Calu3 (cell line): ENCODE measurements at places on chromosomes 6 and 20.

- no peak for DNase-seq
Observed at GRCh38 chr6:145689529-145689928, 45.8 kb downstream of the EPM2A start.

GRCh38 chr6:25556516-25556915 is 95.5 kb upstream of the SCGN start:
- peak; percentile 88 for DNase-seq

DNA sequence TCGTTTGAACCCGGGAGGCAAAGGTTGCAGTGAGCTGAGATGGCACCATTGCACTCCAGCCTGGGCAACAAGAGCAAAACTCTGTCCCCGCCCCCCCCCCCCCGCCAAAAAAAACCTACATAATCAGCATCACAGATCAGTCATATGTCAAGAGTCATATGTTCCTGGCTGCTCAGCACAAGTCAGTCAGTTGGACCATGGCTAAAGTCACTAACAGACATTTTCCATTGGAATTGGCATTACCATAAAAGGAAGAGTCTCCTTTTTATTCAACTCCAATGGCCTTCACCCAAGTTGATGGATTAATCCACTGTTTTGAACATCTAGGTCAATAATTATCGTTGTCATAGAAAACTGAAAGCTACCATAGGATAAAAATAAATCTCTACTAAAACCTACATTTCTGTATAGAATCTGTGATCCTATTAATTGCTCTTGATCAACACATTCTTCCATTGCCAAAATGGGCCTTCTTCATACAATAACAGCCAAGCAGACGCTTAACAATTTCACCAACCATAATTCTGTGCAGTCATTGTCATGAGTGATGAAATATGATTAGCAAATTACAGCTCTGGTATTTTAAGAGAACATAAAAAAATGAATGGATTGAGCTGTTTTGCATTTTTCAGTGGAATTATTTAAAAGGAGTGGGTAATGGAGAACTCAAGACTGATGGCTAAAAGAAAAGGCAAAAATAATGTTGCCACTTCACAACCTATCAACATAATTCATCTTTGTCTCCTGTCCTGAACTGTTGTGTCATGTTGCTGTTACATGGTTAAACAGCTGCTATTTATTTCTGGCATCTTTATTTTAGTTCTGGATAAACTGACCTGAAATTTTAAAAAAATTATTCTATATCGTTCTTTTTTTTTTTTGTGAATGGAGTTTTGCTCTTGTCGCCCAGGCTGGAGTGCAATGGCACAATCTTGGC is 555.5 kb upstream of the JARID2 start:
- DNase-seq = no peak

DNA sequence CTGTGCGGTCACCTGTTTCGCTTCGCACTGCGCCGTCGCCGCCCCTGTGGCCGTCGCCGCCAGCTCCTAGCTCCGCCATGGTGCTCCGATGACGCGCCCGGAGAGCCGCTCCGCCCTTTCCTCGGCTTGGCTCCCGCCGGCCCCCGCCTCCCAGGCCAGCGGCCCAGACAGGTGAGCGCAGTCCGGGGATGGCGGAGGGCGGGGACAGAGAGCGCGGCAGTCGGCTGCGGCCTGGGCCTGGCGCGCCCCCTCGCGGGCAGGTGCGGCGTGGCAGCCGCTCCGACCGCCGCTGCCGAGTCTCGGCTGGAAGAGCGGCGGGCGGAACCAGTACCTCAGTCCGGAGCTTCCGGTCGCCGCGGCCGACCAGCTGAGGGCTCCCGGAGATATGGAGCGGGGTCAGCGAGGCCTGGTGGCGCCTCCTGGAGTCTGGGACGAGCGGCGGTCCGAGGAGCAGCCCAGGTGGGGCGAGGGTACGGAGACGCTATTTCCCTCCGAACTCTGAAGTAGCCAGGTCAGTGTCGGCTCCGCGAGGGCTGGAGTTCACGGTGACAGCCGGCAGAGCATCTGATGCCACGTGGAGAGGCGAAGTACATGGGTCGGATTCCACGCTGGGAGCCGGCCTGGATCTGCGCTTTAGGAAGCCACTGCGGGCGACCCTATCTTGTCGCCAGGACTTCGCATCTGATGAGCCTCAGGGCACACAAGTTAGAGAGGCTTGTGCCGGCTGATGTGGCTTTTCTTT is at the start of gene MAP7:
Gene MAP7 (minus strand): TSS at position 93 of the 742 bp plus-strand sequence. CDS start 14 bp downstream, at position 79.
- peak; percentile 94 for DNase-seq

GRCh38 chr20:32979201-32979998 is 24.8 kb downstream of the SUN5 start:
- no peak for DNase-seq

DNA sequence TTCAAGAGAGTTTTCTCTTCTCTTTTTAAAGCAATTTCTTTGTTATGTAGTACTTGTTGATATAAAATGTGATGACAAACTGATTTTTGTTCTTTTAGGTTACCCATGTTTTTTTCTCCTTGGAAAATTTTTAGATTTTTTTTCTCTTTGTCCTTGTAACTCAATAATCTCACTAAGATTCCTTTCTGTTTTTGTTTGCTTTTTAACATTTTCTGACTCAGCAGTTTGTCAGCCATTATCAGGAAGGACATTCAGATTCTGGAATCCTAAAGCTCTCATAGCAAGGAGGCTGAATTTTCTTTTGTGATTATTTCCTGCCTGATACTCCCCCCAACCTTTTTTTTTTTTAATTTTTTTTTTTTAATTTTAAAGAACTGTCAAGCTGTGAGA is 75.2 kb upstream of the CITED2 start:
- no peak for DNase-seq

DNA sequence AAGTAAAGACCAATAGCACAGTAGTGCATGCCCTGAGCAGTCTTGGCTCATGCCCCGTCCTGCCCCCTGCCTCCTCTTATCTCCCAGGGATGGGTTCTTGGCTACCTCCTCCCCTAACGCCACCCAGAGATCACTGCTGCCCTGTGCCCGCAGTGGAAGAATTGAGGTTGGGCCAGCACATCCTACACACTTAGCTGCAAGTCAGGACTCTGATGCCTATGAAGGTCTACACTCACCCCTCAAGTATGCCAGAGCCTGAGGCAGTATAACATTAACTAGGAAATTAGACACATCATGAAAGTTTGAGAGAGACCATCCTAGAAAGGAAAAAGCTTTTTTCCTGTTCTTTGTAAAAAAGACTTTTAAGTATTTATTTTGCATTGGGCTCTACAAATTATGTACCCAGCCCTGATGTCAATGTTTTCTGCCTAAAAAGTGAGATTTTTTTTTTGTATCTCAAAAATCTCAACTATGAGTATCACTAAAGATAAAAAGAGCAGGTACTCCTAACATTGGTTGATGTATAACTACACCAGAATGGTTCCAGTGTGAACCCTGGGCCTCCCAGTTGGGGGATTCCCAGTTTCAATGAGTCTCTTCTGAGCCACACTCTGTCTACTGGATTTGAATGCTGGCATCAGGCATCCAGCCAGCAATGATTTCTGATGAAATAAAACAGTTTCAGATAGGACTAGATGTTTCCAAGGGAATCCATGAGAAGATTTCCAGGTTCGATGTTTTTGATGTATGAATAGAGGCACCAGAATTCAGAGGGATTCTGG is 115.4 kb downstream of the ISM1 start:
- peak; percentile 60 for DNase-seq

DNA sequence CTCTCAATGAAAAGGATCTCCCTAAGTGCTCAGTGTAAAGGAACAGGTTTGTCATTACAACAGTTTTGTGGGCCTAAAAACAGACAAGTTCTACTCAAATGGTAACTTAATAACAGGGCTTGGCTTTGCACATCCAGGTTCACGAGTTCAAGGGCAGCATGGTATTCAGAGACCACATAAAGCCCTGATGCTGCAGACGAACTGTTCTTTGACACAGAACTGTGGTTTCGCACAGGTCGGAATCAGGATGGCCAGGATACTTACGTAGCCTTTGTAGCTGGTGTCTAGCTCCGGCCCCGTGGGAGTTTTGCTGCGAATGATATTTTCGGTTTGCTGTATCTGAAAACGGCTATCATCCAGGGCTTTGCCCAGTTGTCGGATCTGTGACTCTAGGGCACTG is 335.9 kb downstream of the ESR1 start:
- no peak for DNase-seq

DNA sequence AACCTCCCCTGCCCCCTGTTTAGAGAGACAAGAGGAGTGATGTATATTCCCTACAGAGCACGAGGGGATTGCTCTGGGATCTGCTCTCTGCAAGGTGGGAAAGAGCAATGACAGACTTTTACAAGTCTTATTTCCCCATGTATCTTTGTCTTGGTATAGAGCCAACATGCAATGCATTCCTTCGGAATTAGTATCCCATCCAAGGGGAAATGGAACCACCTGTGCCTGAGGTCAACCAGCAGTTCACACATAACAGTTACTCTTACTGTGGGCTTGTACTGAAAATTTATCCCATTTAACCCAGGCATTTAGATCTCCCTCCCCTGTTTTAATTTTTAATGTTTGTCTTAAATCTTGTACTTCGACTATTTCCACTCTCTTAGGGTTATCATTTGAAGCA is 250.4 kb downstream of the C6orf118 start:
- no peak for DNase-seq

DNA sequence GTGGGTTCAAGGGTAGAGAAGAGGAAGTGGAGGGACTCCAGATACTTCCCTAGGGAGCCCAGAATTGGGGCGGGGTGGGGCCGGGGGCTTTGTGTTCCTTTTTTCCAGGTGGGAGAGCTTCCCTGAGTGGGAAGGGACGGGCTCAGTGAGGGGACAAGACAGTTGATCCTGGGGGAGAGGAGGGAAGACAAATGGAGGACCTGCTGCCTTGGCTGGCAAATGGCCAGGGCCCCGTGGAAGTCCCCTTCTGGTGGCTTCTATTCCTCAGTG is 2.6 kb downstream of the CTSZ start:
- no peak for DNase-seq

- DNase-seq = no peak
Observed at GRCh38 chr6:118146584-118146983, 239.5 kb downstream of the SLC35F1 start.

GRCh38 chr20:59682603-59683002 is 78.3 kb downstream of the PHACTR3 start:
- no peak for DNase-seq

GRCh38 chr20:34175079-34175478 is 63.0 kb upstream of the EIF2S2 start:
- DNase-seq = no peak

DNA sequence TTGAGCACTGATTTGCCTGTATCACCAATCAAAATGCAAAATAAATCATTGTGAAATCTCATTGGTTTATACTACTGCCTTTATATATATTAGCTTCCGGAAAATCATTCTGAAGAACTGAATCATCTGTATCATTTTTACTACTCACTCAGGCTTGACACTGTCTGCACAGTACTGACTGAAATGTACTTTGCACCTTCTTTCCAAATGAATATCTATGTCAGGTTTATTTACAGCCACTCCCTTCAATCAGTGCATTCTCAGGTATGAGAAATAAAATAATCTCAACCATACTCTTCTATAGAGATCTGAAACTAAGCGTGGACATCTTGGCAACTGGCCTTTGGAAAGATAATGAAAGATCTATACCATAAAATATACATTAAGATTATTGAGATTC is 2.7 kb downstream of the KHDRBS2 start:
- no peak for DNase-seq

DNA sequence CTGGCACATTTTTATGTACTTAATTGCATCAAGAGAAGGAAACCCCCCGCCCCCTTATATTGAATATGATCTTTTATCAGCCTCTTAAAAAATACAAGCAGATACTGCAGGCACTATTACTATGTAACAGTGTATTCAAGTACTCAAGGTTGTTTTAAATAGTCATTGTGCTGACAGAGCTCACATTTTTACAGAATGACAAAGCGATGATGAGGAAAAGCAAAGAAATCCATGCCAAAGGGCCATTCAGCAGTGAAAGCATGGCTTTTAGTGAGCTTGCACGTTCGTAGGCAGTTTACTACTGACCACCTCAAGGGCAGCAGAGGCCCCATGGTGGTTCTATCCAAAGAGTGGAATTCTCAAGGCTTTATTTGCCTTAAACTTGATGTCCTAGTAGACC is 146.8 kb downstream of the RPS12 start:
- peak; percentile 7 for DNase-seq

- DNase-seq = no peak
Observed at GRCh38 chr6:69570106-69570505, 226.7 kb downstream of the LMBRD1 start.

GRCh38 chr6:143247586-143247985 is 186.9 kb downstream of the AIG1 start:
- DNase-seq = no peak

DNA sequence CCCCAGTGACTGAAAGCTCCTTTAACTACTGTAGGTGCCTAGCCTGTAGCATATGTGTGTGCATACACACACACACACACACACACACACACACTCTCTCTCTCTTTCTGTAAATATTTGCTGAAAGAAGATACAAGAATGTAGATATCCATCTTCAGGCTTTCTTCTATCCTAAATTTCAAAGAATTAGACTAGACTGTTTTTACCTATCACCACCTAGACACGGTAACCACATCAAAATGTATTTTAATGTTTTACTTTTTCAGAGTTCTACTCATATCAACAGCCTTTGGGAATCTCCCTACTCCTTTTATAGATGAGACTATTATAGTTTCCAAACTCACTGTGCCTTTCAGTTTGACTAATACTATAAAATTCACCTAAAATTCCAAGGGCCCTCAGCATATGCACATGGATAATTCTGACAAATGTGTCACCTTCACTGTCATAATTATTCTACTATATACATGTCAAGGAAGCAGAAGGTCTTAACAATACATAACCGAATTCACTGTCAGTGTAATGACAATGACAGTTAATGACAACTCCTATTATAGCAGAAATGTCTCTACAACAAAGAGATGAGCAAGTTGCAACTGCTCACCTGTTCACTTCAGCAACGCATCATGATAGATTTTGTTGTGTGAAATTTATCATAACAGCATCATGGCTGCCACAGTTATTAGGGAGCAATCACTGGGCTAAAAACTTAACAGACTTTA is 236.5 kb downstream of the GMPR start:
- no peak for DNase-seq

- DNase-seq = no peak
Observed at GRCh38 chr20:46316984-46317684, 8.8 kb upstream of the CDH22 start.

GRCh38 chr6:95203153-95203754 is 374.1 kb upstream of the MANEA start:
- peak; percentile 47 for DNase-seq

GRCh38 chr6:3341467-3341866 is 82.7 kb downstream of the PSMG4 start:
- no peak for DNase-seq

DNA sequence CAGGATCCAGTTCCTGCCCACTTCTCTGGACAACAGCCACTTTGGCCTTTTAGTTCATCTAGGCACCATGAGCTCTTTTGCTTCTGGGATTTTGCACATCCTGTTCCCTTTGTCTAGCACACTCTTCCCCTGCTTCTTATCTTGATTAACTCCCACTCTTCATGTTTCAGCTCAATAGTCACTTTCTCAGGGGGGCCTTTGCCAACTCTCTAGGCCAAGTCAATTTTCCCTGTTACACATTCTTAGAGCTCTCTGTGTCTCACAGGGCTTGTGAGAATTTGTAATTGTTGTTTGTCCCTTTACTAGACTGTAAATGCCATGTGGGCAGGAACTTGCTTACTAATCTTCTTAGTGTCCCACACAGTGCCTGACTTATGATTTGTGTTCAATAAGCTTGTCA is 58.1 kb upstream of the EPB41L1 start:
- DNase-seq = no peak
